ENCODE measurements at places on chromosomes 3 and 15.

DNA sequence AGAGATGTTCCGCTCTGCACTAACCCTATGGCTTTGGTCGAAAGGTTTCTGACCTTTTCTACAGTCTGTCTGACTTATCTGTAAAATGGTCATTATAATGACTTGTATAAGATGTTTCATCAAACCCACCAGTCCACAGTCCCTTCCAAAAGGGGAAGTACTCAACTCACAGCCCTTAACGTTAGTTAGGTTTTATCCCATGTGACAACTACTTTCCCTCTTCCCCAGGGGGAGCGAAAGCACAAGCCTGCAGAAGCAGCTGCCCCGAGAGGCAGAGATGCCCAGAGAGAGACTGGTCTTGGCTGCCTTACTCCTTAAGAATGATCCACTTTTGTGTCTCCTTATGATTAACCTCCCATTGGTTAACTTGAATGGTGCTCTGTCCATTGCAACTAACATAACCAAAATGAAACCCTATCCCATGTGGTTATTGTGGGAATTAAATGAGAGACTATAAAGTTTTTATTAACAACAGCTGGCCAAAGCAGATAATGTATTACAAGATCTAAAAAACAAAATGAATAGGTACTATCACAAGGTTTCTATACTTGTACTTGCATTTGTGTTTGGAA, 6.4 kb downstream of the ASTE1 start:
- DNase-seq = peak; percentile 83

DNA sequence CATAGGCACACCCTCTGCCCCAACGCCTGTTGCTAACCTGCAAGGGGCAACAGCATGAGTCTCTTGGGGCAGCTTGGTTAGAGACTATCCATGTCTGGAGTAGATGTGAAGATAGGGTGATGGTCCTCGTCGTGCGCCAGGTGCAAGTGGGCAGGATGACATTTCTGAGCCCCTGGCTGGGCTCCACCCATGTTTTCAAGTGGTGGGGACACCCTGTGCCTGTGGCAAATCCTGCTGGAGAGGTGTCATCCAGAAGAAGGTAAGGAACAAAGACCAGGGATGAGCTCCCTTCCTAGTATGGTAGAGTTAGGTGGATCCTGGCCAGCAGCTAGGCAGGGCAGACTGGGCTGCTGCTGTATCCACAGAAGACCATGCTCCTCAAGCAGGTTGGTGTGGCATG, 152.6 kb downstream of the ABHD5 start:
- DNase-seq = no peak

GRCh38 chr3:121654493-121655385, 6.0 kb downstream of the HCLS1 start:
- DNase-seq = no peak

GRCh38 chr3:84925571-84925970, 33.2 kb upstream of the CADM2 start:
- no peak for DNase-seq

GRCh38 chr3:162022911-162023310, 526.3 kb downstream of the OTOL1 start:
- no peak for DNase-seq

GRCh38 chr3:172376402-172376801, 71.9 kb downstream of the GHSR start:
- DNase-seq = no peak

GRCh38 chr3:123143669-123144411, 57.9 kb upstream of the SEC22A start:
- no peak for DNase-seq

DNA sequence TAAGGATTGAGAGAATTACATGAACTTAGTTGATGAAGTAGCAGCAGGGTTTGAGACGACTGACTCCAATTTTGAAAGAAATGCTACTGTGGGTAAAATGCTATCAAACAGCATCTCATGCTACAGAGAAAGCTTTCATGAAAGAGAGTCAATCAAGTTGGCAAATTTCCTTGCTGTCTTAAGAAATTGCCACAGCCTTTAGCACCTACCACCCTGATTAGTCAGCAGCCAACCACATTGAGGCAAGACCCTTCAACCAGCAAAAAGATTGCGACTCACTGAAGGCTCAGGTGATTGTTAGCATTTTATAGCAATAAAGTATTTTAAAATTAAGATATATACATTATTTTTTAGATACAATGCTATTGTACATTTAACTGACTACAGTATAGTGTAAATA, 80.9 kb downstream of the RAP2B start:
- DNase-seq = peak; percentile 33

GRCh38 chr3:165725296-165725695, 111.9 kb downstream of the BCHE start:
- no peak for DNase-seq

DNA sequence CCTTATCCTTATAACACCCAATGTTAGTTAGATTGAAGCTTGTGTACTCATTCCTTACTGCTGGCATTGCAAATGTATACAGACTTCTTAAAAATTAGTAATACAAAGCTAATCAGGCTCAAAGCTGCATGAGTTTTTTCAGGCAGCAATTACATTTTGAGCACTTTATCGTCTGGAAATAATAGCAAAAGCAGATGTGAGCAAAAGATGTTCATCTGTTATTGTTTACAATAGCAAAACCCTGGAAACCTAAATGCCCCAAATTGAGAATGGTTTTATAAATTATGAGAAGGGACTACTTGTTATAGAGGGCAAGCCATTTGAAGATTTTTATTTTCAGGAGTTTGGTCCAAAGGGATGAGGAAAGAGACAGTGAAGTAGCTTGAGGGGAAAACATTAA, 126.4 kb downstream of the GADL1 start:
- no peak for DNase-seq

DNA sequence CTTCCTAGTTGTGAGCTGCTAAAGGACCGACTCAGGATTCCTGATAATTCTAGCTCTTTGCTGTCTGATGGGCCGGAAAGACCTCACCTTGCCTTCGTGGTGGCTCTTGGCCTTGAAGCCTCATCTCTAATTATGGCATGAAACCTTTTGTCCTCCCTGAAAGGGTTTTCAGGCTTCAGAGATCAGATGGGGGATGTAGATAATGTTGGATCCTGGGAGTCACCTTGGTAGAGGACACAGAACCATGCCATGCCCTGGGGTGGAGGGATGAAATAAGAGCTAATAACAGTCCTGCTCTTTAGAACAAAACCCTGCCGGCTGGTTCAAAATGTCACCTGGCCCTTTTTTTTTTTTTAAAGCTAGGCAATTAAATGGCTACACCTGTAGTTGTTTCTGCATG, 50.8 kb upstream of the SYN2 start:
- DNase-seq = no peak

DNA sequence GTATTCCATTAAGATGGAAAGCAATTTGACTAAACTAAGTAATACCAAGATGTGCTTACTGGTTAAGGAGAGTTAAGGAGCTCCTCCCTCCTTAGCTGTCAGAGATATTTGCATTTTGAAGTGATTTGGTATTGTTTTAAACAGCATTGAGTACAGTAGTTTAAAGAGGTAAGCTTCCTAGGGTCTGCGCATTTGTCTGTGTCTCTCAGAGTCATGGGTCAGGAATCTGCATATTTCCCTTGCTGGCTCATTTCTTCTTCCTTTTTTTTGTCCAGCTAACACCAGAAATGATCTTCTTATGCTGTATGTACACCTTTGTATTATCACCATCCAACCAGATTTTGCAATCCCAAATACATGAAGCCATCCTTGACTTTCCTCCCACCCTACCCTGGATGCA, 163.0 kb upstream of the BFSP2 start:
- DNase-seq = no peak

GRCh38 chr3:118882353-118882947, 152.2 kb downstream of the IGSF11 start:
- DNase-seq = peak; percentile 12

DNA sequence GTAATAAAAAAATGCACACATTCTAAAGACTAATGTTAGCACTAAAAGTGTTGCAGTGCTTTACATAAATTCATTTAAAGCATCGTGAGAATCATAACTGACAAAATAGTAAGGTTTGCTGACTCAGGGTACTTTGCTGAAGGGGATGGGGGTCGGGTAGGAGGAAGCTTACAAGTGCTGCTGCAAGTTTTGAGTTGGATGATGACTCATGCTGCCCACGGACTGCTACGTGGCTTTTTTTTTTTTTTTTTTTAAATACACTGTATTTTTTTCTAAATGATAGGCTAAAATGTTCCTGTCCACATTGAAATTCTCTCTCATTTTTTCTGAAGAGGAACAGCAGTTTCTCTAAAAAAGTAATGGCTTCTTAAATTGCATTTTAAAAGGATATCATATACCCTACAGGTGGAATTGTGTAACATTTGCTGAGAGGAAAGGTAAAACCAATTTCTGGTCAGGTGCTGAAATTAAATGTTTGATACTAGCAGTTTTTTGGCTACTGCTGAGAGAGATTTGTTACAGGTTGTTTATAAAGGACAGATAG, 2.2 kb downstream of the MAPK6 start:
- DNase-seq = peak; percentile 81

DNA sequence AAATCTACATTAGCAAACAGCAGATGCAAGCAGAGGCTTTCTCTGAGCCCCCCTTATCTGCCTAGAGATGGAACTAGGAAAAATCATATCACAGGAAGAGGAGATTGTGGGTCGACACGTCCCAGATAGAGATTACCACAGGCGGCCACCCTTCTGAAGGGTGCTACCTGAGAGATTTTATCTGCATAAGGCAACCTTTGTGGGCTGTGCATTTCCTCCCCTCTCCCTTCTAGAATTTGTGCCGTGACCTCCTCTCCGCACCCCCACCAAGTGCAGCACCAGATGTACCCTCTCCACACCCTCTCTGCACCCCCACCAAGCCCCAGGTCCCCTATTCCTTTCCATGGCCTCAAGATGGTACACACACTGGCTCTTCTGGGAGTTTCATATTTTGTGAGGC, 27.4 kb downstream of the METTL6 start:
- DNase-seq = no peak

DNA sequence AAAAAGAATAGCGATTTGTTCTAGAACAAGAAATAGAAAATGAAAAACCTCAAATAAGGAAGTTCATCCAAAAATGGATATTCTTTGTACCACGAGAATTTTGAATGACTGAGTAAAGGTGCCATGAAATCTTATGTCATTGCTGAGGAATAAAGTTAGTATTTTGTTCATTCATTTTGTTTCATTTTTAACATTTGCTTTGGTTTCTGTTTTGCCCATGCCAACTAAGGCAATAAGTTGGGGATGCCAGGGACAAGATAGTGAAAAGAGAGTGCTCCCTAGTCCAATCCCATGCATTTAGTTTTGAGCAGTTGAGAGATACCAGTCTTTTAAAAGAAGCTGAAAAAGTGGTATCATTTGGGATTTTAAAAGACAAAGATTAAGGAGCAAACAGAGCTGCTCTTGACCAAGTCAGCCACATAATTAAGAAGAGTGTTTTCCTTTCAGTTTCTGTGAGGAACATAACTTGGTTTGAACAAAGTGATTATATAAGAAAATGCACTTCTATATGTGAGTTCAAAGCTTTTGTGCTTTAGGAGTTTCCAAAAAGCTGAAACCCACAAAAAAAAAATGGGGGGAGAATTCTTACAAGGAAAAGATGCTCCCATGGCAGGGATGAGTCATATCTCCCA, 201.4 kb downstream of the PLOD2 start:
- no peak for DNase-seq

GRCh38 chr15:91498749-91499062, 354.8 kb upstream of the SLCO3A1 start:
- DNase-seq = no peak

- no peak for DNase-seq
These were observed 844 bp downstream of the PRR23E start for GRCh38 chr3:127193775-127194174.

- no peak for DNase-seq
These were observed 32.6 kb downstream of the TGM4 start for GRCh38 chr3:44906997-44907396.

DNA sequence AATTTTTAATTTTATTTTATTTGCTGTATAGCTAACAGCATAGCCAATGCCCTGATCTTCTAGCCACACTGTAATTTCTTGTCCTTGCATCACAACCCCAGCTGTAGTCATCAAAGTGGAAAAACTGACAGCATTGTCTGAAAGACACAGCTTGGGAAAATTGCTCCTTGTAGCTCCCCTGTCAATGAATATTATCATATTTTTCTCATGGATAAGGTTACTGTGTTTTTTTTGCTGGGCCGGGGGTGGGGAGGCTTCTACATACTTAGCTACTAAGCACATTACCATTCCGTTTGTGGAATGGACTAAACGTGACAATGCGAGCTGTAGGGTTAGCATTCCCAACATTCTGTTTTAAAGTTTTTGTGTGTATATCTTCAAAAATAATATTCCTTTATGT, 381.3 kb downstream of the TIGIT start:
- DNase-seq = no peak

DNA sequence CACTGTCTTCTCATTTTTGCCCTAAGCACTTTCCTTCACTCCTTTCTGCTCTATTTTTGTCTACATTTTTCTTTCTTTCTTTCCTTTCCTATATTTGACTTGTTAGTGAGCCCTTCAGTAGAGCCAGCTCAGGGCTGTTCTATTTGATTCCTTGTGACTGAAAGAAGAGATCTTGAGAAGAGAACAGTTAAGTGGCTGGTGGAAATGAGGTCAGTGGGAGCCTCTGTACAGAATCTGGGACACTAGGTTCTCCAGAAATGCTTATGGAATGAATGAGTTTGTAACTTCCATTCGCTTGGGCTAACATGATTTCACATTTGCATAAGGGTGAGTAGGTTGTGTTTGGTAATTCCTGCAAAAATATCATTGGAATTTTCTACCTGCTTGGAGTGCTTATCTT, 45.6 kb downstream of the CACNA2D3 start:
- DNase-seq = no peak

- no peak for DNase-seq
These were observed 685 bp downstream of the ADAMTSL3 start for GRCh38 chr15:83654379-83655236.

DNA sequence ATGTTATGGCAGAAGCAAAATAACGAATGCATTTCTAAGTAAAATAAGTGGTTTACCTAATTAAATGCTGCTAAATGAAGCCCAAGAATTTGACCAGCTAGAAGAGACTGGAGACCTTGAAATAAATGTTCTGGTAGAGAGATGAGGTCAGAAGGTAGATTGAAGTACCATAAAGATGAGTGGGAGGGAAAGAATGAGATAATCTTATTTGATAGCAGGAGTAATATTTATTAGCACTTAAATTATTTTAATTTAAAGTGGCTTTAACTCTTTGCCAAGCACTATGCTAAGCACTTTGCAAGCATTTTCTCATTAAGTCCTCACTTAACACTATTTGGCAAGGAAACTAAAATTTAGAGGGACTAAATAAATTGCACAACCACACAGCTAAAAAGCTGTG, 314.9 kb upstream of the CCDC54 start:
- DNase-seq = no peak

- no peak for DNase-seq
These were observed 82.2 kb downstream of the APBA2 start for GRCh38 chr15:28967990-28968389.

GRCh38 chr3:71578054-71578751, 5.3 kb downstream of the FOXP1 start:
- DNase-seq = no peak

DNA sequence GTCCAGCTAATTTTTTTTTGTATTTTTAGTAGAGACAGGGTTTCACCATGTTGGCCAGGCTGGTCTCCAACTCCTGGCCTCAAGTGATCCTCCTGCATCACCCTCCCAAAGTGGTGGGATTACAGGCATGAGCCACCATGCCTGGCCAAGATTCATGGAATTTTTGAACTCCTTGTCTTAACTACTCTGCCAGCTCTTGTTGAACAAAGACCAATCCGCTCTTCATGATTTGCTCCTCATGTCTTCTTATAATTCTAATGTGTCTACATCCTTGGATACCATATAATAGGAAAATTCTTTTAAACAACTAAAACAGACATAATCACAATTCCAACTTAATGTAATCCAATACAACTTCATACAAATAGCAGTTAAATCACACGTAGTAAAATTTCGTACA, 21.3 kb downstream of the UBA5 start:
- no peak for DNase-seq

GRCh38 chr3:28103861-28104260, 137.6 kb upstream of the CMC1 start:
- DNase-seq = no peak
